ENCODE measurements at places on chromosomes 1 and 21. TPM values are rescaled to one million over a fixed set of nuclear protein-coding genes. Genes with fewer than 3 reads are reported as not detected.

RAB42 gene
- total RNA-seq: 8.7 TPM

RHBDL2 gene
- 0.35 TPM for total RNA-seq

EPHB2 gene
- 24.5 TPM for total RNA-seq

PDE9A gene
- total RNA-seq: 6.0 TPM

SPRR1B gene
- not detected for total RNA-seq

S100A1 gene
- total RNA-seq: 4.7 TPM

KRTAP11-1 gene
- total RNA-seq: not detected

All from muscle of leg (tissue), 16 donors.